ENCODE measurements at places on chromosomes 7 and 10.

DNA sequence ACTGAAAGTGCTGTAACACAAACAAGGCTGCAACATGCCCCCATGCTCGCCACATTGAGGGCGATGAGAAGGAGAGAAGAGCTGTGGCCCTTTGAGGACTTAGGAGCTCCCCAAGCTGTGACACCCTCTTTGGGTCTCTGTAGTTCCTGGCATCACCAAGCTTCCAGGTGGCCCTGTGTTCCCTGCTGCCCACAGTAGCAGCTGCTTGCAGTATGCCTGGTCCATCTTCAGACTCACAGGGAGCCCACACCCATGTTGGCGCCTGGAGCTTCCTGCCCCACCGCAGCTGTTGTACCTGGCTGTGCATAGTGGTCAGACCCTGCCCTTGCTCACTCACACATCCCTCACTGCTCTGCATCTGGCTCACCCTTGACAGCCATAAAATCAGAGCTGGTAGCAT is 401.2 kb upstream of the NRG3 start:
- no peak for DNase-seq

GRCh38 chr10:110303681-110304080 is 1.0 kb downstream of the SMNDC1 start:
- no peak for DNase-seq

DNA sequence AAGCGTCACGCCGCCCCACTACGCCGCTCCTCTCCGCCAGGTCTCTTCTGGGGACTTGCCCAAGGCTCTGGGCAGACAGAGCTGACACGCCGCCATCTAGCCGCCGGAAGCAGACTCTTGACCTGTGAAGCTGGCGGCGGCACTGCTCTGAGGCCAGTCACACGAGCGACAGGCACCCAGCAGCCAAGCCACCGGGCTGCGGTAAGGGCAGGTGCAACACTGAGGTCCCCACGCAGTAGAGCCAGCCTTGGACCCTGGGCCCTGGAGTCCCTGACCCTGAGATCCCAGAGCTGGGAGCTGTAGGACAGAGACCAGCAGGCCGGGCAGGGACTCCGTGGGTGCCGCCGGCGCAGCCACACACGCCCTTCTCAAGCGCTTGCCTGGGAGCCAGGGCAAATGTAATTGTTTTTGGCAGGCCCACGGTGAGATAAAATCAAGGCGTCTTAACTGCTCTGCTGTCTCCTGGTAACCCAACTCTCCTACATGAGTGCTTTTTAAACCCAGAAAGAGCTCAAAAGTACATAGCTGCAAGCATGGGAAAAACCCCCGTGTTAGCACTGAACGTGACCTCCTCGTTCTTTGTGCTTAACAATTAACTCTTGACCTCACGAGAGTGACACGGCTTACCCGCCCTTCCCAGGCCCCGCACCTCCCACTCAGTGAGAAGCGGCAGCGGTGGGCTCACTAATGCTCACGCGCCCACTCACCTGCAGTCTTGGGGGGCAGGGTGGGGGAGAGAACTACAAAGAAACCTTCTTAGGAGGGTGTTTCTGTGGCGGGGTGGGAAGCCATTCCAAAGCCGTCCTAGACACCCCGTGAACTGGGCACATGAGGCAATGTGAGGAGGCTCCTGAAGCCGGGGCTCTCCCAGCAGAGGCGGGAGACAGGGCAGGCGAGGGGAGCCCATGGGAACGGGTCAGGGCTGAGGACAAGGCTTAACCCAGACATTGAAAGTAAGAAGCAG is 8.5 kb downstream of the GPER1 start:
- no peak for DNase-seq

- DNase-seq = no peak
Measured at GRCh38 chr7:138632826-138633602, 68.1 kb downstream of the SVOPL start.

GRCh38 chr10:108556186-108556585 is 1367.1 kb downstream of the XPNPEP1 start:
- no peak for DNase-seq

DNA sequence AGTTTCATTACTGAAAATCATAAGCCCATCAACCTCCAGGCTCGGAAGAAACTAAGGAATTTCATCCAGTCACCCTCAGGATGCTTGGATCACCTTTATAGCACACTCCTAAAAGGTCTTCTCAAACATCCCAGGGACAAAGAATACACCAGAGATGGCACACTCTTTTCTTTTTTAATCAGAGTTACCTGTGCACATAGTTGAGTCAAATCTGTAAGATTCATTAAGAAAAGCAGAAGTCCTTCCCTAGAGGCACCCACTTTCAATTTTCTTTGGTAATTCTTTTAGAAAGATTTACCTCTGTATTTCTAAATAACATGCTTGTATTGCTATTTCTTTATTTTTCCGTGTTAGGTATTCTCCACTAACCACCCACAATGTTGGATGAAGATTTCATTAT is 50.6 kb upstream of the IL6 start:
- DNase-seq = no peak

- no peak for DNase-seq
Measured at GRCh38 chr10:112605063-112605462, 158.0 kb downstream of the VTI1A start.

DNA sequence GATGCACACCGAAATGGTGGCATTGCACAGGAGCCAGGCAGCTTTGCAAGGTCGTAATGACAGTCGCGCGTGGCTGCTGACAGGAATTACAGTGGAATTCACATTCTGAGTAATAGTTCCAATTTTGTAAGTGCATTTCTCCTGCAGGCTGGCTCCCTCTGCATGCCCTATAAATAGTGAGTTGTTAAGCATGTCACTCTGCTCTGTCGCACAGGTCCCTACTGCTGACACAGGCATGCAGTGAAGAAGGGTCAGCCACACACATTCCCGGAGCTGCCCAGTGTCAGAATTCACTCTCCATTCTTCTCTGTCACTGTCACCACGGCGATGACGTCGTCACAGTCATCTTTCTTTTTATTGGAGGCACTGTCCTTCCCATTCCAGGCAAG is 49.2 kb upstream of the SHH start:
- DNase-seq = no peak

GRCh38 chr10:6995831-6996230 is 415.0 kb downstream of the SFMBT2 start:
- DNase-seq = no peak

DNA sequence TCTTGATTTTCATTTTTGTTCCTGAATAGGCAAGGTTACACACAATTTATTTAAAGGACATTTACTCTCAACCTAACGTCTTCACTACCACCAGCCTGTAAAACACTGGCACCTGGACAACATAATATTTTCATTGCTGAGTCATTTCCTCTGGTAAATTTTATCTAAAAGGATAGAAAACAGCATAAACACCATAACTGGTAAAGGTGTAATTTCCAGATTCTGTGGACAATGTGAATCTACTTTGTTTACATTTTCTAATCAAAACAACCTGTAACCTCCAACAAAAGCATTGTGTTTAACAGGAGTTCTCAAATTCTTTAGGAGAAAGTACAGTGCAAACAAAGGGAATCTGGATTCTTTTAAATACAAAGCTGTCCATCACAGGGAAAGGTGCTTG is 472.0 kb upstream of the AKR1E2 start:
- DNase-seq = peak; percentile 83

DNA sequence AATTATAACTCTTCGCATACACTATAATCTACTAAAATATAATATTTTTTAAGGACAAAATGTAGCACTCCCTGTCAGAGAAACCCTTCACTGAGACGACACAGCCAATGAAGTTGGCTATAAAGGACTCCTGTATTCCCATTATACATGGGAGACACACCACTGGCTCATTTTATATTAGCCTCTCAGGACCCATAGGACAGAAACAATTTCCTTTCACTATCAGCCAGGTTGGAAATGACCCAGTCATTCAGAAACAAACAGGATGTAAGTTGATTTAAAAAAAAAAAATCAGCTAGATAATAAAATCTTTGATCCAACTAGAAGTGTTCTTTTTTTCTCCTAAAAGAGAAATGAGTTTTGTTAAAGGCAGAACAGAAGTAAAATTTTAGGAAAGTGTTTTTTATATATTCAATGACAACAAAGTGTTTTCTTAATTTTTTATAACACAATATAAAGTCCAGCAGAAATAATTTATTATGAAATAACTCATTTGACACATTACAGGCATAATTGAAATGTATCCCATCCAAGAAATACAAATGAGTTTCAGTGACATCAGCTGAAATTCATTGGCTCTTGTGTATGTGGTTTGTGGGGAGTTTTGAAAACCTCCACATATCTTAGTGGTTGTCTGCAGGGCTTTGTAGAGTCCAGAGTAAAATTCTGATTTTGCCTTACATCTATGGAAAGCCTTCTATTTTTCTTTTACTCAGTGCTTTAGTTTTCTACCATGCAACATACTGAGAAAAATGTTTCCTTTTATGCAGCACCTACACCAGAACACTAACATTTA is 64.1 kb downstream of the CTTNBP2 start:
- DNase-seq = peak; percentile 20

- peak; percentile 58 for DNase-seq
Measured at GRCh38 chr7:128427289-128427891, 17.6 kb upstream of the IMPDH1 start.

DNA sequence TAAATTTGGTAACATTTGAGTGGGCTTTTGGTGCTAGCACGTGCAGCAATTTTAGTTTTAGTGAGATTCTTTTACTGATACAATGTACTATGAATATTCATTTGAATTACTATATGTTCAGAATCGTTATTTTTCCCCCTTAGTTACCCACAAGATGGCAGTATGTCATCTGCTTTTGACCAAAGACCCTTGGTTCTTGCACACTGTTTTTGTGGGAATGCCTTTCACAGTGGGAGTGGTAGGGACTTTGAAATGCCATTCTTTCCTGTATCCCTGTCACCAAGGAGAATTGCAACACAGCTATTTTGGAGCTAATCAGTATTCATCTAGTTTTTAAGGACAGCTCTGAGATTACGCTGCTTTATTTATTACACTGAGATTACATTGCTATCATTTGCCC is 40.6 kb downstream of the SEC23IP start:
- no peak for DNase-seq

GRCh38 chr7:151095123-151095797 is 9.0 kb downstream of the AGAP3 start:
- DNase-seq = no peak

DNA sequence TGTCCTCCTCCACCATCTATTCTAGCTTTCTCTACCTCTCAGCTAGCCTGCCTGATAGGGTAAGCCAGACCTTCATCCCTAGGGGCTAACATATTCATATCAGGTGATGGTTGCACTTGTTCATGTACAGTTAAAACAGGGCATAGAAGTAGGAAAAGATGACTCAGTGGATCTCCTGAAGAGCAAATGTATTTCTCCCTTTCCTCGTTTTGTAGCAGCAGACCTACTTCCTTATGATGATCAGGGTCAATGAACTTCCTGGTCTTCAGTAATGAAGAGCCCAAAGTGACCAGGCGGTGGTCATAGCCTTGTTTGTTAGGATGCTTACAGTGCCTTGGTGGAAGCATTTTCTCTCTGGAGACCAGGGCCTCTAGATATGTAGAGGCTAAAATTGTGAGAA is 6.3 kb downstream of the LIPJ start:
- no peak for DNase-seq

- no peak for DNase-seq
Measured at GRCh38 chr10:71344993-71345480, 26.0 kb downstream of the SLC29A3 start.

- no peak for DNase-seq
Measured at GRCh38 chr10:73810358-73810734, 1.1 kb downstream of the NDST2 start.

DNA sequence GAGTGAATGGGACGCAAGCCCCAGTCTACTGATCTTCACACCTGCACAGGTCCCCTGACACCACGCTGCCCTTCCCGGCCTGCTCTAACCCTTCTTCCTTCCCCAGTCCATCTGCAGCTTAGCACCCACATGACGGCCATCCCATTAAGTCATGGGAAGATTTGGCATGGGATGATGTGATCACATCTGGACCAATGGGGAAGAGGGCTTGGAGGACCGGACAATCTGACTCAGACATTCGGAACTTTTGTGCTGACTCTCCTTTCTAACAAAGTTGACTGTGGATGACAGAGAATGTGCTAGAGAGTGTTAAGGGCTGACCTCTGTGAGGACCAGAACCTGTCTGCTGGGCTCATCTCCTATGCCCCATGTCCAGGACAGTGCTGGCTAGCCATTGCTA is 15.6 kb downstream of the CXCL12 start:
- DNase-seq = no peak

DNA sequence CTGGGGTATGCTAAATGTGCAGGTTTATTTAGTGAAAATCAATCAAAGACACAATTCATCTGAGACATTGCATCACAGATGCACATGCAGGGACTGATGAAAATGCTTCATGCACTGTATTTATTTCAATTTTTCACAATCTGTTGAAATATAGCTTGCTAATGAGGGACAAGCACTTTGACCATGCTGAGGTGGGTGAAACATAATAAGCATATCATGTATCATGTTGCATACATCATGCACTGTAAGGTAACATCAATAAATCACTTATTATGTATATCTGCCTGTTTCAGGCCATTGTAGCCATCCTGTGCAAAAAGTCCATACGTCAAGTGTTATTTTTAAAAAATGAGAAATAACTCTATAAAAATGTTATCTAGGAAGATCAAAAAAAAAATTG is 426.9 kb upstream of the PCDH15 start:
- DNase-seq = no peak

GRCh38 chr10:4006858-4007257 is 221.8 kb upstream of the KLF6 start:
- no peak for DNase-seq

- DNase-seq = no peak
Measured at GRCh38 chr10:128102480-128103228, 23.6 kb downstream of the MKI67 start.

GRCh38 chr10:88209837-88210561 is 346.6 kb downstream of the PTEN start:
- no peak for DNase-seq

- DNase-seq = no peak
Measured at GRCh38 chr10:131901181-131901829, 497 bp downstream of the PPP2R2D start.

DNA sequence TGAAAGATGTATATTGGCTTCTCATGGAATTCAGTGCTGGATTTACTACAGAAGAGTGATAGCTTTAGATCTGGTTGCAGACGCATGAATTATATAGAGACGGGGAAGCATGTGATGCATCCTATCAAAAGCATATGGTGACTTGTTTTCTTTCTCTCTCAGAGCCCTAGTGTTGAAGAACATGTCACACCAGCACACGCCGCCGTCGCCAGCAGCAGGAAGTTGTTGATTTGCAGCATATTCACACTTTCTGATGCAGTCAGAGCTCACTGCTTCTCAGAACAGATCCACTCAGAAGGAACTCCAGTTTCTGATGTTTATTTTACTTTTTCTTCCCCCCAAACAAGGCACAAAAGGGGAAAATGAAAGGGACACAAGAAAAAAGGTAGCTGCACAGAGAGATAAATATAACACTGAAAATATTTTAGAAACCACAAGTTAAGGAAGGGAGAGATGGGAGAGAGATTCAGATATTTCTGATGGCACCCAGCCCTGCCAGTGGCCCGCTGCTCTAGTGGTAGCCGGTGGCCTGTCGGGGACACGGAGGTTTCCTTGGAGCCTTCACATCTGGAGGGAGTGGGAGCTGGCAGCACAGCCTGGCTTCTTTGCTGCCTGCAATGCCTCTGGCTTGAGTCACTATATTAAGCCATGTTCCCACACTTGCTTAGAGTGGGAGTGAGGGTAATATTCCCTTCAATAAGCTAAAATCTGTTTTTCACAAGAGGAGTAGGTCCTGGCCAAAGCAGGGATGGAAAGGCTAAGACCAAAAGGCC is 123.2 kb downstream of the NRP1 start:
- peak; percentile 24 for DNase-seq
